ENCODE measurements at places on chromosomes 12 and 14.

DNA sequence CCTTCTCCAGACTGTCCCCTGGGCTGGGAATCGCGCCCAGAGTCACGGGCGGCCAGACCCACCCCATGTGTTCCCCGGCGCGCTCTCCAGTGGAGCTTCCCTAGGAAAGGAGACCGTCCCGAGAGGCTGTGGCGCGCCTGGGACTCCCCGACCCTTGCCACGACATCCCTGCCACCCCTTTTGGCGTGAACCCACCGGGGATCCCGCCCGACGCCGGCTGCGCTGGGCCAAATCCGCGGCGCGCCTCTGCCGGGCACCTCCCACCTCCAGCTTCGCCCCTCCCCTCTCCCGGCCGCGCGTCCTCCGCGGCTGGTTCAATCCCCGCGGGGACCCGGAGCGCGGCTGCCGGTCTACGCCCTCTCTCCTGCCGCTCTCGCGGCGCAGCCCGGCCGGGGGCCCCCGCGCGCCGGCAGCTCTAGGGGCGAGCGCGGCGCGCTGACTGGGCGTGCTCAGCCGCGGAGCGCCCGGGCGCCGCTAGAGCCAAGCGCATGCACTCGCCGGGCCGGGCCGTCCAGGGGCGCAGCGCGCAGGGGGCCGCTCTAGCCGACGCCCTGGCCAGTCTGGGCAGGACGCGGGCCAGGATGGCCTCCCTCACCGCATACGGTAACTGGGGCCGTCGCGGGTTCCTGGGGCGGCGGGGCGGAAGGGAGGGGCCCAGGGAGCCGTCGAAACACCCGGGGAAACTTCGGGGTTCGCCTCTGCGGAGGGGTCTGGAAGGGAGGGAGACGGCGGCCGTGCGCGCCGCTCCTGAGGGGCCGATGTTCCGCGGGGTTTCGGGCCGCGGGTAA is 77.4 kb upstream of the ANO4 start:
- peak; percentile 45 for DNase-seq

- DNase-seq: no peak
These were observed 15.5 kb downstream of the CDCA4 start for GRCh38 chr14:105005329-105005928.

DNA sequence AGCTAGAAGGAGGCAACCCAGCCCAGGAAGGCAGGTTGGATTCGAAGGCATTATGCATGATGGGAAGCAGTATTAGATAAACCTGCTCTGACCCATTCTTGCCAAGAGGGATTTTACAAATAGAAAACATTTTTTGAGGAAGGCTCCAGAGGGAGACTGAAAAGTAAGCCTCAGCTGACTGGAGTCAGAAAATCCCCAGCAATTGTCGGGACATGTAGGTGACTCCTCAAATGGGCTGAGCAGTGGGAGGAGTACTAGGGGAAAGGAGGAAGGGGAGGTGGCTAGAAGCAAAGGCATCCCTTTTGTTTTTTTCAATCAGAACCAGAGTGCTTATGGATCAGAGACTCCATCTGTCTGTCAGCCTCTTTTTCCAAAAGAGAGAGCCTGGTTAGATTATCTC is 138.1 kb upstream of the NTF3 start:
- no peak for DNase-seq

GRCh38 chr12:127150956-127151355 is 1116.0 kb upstream of the TMEM132C start:
- DNase-seq: no peak

- no peak for DNase-seq
These were observed 241.1 kb upstream of the FBXO33 start for GRCh38 chr14:39673270-39673711.

DNA sequence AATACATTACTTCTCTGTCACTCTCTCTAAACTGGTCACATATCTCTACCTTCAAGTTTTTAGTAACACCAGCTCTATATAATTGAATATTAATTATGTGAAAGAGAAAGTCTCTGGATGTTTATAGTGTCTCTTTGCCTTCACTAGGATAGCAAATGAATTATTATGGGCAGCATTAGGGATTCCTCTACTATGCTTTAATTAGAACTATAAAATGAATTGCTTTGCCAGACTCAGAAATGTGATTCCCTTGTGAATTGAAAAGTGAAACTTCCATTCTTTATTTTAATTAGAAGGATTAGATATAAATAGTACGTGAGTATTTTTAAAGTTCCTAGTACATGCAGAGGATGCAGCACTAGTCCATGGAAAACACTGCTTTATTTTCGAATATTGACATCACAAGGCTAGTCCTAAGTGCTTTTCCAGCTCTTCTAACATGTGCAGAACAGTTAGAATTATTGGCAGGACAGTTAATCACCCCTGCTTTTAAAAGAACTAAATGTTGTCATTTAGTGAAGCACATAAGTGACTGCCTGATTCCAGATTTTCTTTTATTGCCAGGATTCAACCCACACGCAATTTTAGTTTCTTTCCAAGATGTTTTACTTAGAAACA is 23.0 kb upstream of the REP15 start:
- no peak for DNase-seq

GRCh38 chr12:78293059-78293686 is 462.5 kb downstream of the NAV3 start:
- no peak for DNase-seq

GRCh38 chr12:62799766-62800406 is 135.1 kb downstream of the PPM1H start:
- no peak for DNase-seq

DNA sequence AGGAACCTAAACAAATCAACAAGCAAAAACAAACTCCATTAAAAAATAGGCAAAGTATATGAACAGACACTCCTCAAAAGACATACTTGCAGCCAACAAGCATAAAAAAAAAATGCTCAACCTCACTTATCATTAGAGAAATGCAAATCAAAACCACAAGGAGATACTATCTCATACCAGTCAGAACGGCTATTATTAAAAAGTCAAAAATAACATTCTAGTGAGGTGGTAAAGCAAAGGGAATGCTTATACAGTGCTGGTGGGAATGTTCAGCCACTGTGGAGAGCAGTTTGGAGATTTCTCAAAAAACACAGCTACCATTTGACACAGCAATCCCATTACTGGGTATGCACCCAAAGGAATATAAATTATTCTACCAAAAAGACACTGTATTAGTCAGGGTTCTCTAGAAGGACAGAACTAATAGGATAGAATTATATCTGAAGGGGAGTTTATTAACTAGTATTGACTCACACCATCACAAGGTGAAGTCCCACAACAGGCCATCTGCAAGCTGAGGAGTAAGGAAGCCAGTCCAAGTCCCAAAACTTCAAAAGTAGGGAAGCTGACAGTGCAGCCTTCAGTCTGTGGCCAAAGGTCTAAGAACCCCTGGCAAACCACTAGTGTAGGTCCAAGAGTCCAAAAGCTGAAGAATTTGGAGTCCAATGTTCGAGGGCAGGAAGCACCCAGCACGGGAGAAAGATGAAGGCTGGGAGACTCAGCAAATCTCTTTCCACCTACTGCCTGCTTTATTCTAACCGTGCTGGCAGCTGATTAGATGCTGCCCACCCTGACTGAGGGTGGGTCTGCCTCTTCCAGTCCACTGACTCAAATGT is 101.6 kb upstream of the KRAS start:
- no peak for DNase-seq

DNA sequence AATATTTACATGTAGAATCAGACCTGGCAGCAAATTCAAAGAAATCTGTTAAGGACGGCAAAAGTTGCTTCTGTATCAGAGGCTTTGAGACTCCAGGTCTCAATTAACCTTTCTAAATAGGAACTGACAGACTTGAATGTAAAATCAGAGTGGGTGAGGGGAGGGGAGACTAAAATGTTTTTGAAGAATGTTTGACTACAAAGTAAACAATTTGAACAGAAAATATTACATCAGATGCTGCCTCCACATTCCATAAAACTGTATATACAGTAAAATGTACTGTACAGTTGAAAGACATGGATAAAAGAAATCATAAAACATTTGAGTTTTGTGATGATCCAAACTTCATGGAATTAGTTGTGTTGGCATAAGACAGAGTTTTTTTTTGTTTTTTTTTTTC is 49.5 kb upstream of the POC1B start:
- no peak for DNase-seq

DNA sequence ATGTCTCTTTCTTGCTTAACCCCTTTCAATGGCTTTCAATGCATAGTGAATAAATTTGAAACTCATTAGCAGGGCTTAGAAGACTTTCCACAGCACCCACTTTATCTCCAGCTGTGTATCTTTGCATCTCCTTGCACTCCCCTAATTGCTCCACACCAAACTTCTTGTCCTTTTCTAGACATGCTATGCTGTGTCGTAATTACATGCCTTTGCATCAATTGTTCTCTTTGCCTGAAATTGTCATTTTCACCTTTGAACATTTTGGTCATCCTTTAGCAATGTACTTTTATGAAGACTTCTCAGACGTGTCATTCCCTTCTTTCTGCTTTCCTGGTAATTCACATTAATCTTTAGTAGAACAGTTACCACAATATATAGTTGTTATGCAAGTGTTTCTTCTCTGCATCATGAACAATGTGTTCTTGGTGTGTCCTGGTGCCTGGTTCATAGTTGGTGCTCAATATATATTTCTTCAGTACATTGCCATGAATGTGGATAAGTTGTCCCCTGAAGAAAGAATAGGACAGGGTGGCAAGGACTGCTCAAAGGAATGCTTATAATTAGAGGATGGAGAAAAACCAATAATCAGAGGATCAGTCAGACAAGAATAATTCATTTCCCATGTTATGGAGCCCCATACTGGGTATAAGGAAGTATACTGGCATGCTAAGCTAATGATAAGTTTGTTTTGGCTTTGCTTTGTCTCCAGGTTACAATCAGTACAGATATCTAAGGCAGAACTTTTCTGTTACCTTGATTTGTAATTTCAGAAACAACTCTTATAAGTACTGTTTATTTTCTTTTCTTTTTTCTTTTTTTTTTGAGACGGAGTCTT is 27.2 kb downstream of the ARF6 start:
- DNase-seq: no peak

All from NCI-H2081 (cell line).